ENCODE measurements at places on chromosomes 1 and 21. TPM values are rescaled to one million over a fixed set of nuclear protein-coding genes. Genes with fewer than 3 reads are reported as not detected.

The CDA gene
- 5.3 TPM for total RNA-seq

The SSU72 gene
- 107 TPM for total RNA-seq

GRCh38 chr1:174219606-174220370 lies 60.5 kb downstream of the RABGAP1L start:
- no peak for DNase-seq

GRCh38 chr21:15063814-15064575 lies 805 bp downstream of the NRIP1 start:
- no peak for DNase-seq

DNA sequence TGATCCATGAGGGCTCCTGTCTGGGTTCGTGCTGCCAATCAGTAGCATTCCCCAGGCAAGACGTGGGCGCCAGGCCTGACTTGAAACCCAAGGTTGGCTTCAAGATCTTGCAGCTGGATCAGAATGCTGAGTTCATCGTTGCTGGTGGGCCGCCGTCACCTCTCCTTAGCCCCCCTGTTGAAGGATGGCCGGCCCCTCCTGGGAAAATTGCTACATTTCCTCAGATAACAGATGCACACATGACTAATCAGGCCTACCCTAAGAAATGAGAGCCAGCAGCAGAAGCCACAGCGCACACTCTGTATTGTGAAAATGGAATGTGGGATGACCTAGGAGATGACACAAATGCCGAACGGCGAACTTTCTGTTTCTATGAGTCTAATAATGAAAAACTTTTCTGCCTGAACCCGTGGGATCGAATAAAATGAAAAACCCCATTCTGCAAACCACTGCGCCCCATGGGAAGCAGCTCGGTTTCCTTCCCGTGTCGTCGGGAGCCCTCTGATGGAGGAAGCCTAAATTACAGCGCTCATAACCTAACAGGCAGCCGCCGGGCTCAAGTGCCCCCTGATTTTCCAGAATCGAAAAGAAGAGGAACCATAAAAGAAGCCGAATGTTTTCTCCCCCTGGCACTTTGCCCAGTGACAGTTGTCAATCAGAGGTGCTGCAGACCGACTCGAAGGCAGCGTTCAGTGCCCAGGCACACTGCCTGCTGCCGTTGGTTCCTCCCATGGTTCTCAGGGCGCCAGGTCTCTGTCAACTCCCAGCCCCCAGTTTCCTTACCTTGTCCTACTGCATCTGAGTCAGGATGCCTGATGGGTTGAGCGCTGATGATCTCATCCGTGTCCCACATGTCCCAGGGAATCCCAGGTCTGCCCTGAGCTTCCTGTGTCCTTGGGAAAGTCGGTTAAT lies 38.2 kb upstream of the H6PD start:
- DNase-seq, result peak; percentile 26

DNA sequence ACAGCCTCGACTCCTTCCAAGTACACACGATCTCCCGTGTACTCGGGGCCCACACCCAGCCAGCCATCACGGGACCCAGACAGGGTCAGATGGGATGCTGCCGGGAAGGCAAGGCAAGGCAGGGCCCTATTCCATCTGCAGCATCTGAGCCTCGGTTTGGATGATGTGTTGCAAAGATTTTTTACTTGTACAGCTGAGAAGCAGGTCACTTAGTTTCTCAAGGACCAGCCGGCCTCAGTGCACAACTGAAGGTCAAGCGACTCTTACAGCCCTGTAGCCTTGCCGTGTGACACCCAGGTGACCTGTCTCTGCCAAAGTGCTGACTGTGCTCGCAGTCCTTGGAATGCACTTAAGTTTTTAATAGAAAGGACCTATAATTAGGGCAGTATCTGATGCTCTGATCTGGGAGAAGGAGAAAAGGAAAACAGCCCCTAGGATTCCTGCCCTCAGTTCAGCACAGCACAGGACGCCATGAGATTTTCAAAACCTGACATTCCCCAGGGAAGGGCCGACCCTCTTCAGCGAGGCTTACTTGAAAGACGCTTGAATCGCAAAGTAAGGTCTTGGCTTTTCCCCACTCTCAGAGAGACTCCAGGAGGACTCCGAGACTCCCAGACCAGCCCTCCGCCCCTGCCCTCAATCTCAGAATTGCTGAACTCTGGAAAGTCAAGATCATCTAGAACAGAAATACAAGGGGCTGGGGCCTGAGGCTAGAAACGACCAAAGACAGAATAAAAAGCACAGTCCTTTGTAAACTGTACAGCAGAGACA lies 1.3 kb downstream of the GPR157 start:
- no peak for DNase-seq
